Stimulated activated CD8-positive, alpha-beta memory T cell treated with anti-CD3 and anti-CD28 coated beads, Interleukin-4, amount 100 ng/mL, for 1 hour (primary cell): ENCODE measurements at places on chromosomes 3 and 15.

DNA sequence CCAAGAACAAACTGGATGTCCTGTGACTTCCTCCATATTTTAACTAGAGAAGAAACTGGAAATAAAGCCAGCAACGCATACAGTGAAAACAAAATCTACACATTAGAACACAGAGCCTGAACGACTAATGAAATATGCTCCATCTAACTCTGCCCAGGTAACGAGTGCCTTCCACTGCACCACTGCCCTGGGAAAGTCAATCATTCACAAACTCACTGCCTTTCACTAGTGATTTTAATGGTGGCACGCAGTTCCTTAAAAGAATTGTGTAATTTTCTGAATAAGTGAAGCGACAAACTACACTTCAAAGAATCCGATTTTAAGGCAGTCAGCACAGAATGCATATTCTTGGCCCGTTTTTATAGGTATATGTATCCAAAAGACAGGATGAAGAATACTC is 416.0 kb downstream of the SHQ1 start:
- DNase-seq = no peak

DNA sequence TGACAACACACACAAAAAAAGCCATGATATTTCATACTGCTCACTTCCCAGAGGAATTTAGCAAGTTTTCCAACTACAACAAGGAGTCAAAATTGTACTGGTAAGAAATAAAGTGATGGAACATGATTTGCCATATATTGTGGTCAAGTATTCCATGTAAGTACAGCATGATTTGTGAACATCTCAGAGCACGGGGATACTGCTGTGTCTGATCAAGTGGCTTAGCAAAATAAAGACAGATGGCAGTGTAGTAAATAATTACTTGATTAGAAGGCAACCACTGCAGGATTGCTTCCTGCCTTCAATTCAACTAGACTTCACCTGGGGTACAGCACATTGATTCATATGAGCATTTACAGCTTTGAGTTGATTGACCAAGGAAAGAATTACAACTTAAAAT is 51.6 kb upstream of the DUT start:
- no peak for DNase-seq

DNA sequence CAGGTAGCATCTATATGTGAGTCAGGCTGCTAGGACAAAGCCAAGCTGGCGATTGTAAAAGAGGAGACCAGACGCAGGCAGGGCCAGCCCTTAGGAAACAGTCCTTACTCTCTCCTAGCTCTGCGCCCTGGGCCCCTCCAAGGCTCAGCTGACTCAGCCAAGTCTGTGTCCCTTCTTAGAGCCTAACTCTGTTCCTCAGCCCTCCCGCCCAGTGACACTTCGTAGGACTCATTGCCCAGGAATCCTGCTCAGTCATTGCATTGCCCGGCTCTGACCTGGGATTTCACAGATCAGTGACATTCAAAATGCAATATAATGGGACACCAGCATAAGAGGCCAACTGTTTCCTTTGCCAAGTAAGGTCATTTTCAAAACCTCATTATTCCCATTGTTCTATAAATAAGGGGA is 244.2 kb downstream of the TLE3 start:
- DNase-seq = no peak

GRCh38 chr15:62103431-62103830 is 36.7 kb downstream of the C2CD4A start:
- DNase-seq = no peak

GRCh38 chr3:9196020-9196419 is 53.4 kb downstream of the SRGAP3 start:
- no peak for DNase-seq
